Progenitor cell of endocrine pancreas (in vitro differentiated cells): ENCODE measurements at places on chromosomes 4 and X. TPM values are rescaled to one million over a fixed set of nuclear protein-coding genes. Genes with fewer than 3 reads are reported as not detected.

GATA1 gene
- not detected in 2 replicates for total RNA-seq

ADD1 gene
- total RNA-seq, result 249 and 271 TPM in 2 replicates

TCEAL5 gene
- not detected in 2 replicates for total RNA-seq

TLR3 gene
- 0.11 TPM in 1 of 2 replicates, not detected in the other for total RNA-seq

ZDHHC9 gene
- 34.0 and 34.7 TPM in 2 replicates for total RNA-seq

HOPX gene
- 0.55 and 0.69 TPM in 2 replicates for total RNA-seq

ATP10D gene
- 35.2 TPM in 2 replicates for total RNA-seq
